Skin of body (tissue), 3 donors: ENCODE measurements at places on chromosomes 16 and 17. TPM values are rescaled to one million over a fixed set of nuclear protein-coding genes. Genes with fewer than 3 reads are reported as not detected.

DNA sequence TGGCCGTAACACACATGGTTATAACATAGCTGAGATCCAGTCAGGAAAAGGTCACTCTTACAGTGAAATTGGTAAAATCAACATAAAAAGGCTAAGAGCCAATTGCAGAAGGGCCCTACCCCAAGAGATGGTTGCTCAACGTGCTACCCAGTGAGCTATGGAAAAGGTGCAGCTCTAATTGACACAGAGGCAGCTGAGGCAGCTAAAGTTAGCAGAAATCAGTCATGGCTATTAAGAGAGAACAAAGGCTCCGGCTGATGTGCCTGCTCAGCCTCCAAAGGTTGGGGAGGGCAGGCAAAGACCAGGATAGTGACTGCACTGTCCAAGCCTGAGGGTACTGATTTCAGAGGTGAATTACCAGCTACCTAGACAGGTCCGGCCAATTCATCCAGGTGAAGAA is 76.5 kb upstream of the ATP2A3 start:
- DNase-seq = no peak

DNA sequence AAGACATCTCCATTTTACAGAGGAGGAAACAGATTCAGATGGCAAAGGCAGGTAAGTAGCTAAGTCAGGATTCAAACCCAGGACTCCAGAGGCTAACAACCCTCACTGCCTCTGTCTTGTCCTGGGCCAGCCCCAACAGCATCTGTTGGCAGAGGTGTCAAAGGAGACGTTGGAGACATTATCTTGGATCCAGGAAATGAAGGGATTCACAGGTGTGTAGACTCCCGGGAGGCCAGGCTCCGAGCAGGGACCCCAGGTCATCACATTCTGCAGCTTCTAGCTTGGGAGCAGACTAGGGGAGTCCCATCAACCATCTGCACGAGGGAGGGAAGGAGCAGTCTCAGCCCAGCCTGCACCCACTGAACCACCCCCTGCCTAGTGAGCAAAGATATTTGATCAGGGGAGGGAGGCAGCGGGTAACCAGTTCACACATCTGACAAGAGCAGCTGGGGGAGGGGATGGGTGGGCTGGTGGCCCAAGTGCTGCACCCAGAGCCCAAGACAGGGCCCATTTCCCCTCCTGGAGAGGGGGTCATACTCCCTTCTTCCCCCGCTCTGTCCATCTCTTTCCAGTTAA is 1.0 kb upstream of the B9D1 start:
- no peak for DNase-seq

- DNase-seq = no peak
Observed at GRCh38 chr17:61455324-61456060, 3.3 kb downstream of the TBX4 start.

- DNase-seq = no peak
Observed at GRCh38 chr17:8079291-8080207, 8.0 kb downstream of the ALOX12B start.

DNA sequence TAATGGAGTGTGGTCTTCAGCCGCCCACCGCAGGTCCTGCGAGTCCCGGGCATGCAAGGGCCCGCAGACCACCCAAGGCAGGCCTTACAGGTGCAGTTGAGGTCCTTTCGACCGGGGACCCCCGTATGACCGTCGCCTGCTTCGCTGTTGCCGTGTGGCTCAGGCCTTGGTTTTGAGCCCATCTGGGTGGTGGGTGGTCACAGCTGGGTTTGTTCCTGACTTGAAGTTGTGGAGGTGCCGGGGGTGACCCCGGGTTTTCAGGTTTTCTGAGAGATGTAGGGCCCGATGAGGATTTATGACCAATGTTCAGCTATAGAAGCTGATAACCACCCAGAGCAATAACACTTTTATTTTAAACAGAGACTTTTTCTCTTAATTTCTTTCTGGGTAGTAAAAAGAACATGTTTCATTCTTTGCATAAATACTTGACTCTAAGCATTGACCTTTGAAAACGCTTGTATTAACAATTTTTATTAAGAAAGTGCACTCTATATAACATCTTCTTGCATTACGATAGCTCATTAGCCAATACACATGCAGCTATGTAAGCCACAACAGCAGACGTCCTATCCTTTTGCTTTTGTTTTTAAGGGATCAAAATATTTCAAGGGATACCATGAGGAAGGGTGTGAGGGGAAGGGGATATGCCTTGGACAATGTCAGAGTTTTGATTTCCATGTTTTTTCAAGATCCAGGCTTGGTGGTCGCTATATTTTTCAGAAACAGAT is 1.9 kb downstream of the FOXL1 start:
- no peak for DNase-seq

DNA sequence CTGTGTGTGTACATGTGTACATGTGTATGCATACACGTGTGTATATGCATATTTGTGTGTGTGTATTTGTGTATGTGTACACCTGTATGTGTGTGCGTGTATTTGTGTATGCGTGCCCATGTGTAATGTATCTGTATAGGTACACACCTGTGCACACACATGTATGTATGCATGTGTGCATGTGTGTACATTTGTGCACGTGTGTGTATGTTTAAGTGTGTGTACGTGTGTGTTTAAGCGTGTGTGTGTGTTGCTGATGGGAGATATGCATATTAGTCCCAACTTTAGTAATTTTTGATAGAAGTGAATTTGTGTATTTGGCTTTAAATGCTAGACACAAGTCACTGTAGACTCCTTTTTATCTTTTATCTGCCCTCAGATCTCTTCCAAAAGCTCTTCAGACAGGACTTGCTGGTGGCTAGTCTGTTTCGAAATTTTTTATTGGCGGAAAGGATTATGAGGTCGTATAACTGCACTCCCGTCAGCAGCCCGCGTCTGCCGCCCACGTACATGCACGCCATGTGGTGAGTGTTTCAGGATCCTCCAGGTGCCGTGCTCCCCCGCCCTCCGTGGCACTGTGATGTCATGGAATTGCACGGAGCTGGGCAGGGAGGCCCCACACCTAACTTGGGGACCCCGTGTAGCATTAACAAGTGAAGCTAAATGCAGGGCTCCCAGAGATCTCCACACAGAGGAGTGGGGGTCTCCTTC is 168.8 kb upstream of the CHMP6 start:
- no peak for DNase-seq

Gene MT4
- total RNA-seq = 76.2 TPM

Gene KRT27
- 428 TPM for total RNA-seq

Gene FBXL16
- total RNA-seq = 0.30 TPM

Gene HOXB13
- total RNA-seq = not detected

Gene TIMM22
- total RNA-seq = 9.0 TPM
